Stimulated activated CD4-positive, alpha-beta T cell treated with anti-CD3 and anti-CD28 coated beads, Interleukin-15, amount 100 ng/mL, for 1 hour (primary cell): ENCODE measurements at places on chromosomes 3 and 15.

- no peak for DNase-seq
Measured at GRCh38 chr15:67415181-67415580, 105.8 kb upstream of the C15orf61 start.

DNA sequence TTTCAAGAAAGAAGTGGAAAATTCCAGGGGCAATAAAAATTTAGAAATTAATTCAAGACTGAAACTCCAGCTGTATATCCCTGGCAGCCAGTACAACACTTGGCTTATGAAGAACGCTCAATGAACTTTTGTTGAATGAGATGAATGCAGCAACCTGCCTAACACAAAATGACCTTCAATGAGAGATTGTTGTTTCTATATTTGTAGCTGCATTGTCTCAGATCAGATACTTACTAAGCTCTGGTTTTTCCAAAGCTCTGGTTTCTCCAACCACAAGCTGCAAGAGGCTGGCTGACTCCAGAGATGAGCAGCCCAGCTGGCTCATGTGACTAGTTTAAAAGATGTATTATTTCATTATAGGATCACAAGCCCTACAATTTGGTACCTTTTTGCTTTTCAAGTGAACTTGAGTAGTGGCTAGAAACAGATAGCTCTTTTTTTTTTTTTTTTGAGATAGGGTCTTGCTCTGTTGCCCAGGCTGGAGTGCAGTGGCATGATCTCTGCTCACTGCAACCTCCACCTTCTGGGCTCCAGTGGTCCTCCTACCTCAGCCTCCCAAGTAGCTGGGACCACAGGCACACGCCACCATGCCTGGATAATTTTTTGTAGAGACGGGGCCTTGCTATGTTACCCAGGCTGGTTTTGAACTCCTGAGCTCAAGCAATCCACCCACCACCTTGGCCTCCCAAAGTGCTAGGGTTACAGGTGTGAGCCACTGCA is 57.4 kb downstream of the UMPS start:
- DNase-seq: no peak

GRCh38 chr3:196639483-196640296 is at the start of gene NRROS:
Gene NRROS (plus strand): TSS chr3:196639694. CDS start chr3:196654540, 14,846 bp downstream.
- peak; percentile 36 for DNase-seq

DNA sequence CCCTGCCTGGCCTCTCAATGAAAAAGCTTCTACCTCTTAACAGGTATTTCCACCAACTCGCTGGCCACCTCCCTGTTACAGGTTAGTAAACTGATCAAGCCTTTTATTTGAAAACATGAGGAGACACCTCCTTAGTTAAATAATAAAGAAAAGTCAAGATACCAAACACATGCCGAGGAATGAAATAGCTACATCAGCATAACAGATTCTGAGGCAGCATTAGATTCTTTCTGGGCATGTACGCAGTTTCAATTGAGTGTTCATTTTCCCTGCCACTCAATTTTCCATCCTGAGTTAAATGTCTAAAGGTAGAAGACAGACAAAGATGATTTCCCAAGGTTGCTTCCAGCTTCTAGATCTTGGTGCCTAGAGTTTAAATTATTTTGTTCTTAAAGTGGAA is 250.5 kb upstream of the LRTM1 start:
- no peak for DNase-seq

- no peak for DNase-seq
Measured at GRCh38 chr15:81391657-81392056, 17.6 kb upstream of the TMC3 start.

DNA sequence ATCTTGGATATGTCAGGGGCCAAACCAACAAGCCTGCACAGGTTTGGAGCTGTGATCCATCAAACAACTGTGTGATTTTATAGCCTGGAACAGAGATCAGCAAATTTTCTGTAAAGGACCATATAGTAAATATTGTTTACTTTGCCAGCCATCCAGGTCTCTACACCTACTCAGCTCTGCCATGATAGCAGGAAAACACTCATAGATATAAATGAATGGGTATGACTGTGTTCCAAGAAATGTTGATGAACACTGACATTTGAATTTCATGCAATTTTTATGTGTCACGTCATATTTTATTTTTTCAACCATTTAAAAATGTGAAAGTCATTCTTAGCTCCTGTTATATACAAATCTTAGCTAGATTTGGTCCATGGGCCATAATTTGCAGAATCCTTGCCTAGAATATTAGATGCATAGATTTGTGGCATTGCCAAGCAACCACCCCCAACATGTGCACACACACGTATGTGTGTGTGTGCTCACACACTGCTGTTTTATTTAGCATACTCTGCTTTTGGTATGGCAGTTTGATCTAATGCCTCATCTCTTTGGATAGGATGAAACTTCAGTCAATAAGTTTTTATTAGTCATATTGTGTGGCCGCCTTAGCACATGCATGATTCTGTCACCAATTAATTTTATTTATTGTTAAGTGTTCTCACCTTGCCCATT is 6.4 kb downstream of the ATXN7 start:
- DNase-seq: no peak

- DNase-seq: no peak
Measured at GRCh38 chr3:124469555-124469954, 260.7 kb upstream of the UMPS start.

GRCh38 chr3:171393032-171393744 is 67.0 kb downstream of the TNIK start:
- no peak for DNase-seq

- DNase-seq: no peak
Measured at GRCh38 chr3:21441821-21442220, 309.2 kb downstream of the ZNF385D start.

GRCh38 chr3:157081626-157082210 is 78.2 kb downstream of the CCNL1 start:
- DNase-seq: peak; percentile 71

GRCh38 chr15:52163321-52164190 is 27.6 kb downstream of the GNB5 start:
- DNase-seq: no peak

DNA sequence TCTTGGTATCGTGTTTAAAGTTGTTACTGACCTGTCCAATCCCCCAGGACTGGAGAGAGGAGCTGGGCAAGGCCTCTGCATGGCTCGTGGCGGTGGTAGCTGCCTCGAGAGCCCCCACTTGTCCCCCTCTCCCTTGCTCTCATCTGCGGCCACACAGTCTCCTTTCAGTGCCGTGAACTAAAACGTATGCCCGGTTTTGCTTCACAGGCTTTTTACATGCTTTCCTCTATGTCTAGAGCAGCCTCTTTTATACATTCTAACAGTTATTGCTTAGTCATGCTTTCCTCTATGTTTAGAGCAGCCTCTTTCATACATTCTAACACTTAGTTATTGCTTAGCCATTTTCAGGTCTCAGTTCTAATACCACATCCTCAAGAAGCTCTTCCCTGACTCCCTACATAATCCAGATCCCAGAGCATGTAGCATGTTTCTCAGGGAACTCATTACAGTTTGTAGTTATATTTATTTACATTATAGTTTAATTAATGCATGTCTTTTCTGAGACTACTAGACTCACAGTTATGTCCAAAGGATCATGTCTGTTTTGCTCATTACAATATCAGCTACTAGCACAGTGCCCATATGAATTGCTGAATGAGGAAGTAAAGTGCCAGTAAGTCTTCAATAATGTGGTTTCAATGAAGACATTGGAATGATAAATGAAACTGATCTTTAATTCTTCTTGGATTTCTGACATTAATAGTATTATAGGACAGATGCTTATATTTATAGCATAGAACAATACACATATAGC is 66.5 kb upstream of the TBL1XR1 start:
- no peak for DNase-seq

- DNase-seq: no peak
Measured at GRCh38 chr3:100073714-100074307, 40.5 kb downstream of the FILIP1L start.

- no peak for DNase-seq
Measured at GRCh38 chr15:77046704-77047412, 24.1 kb downstream of the TSPAN3 start.

- DNase-seq: no peak
Measured at GRCh38 chr3:73437828-73438227, 186.9 kb downstream of the PDZRN3 start.

DNA sequence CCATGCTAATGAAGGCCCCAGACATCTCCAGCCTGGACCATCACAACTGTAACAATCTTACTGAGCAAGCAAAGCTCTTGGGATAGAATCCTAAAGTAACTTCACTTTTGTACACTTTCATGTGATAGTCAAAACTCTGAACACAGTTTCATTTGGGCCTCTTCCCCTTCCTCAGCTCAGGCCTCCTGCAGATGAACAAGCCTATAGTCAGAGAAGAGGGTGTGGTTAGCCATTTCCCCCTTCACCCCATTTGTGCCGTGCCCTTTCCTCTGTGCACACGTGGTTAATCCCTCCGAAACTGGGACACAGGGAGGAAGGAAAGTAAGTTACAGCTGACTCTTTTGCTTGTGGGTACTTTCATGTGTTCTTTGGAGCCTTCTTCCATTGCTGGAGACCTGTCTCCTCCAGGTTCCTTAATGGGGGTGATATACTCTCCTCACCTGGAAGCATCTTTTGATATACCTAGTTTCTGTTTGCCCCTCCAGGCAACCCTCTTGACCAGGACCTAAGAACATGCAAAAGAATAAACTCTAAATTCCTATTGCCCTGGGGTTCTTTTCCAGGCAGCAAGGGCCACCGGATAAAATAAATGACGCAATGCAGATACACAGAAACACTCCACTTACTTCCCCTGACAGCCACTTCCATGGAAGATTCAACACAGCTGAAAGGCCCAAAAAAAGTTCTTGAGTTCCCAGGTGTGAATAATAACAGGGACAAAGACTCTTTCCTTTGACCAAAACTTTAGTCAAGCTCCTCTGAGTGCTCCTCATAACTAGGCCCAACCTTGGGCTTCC is 29.6 kb upstream of the CSTA start:
- DNase-seq: no peak

DNA sequence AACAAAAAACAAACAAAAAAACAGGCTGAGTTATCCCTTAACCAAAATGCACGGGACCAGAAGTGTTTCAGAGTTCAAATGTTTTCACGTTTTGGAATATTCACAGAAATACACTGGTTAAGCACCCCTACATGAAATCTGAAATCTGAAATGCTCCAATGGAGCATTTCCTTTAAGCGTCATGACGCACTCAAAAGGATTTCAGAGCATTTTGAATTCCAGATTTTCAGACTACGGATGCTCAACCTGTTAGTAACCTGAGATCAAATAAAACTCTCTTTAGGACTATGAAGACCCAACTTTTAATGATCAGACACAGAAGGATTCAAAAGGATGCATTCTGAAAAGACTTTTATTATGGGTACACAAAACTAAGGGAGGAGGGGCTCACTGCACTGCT is 9.6 kb downstream of the CLPX start:
- no peak for DNase-seq

- DNase-seq: no peak
Measured at GRCh38 chr3:195250473-195251251, 20.3 kb downstream of the XXYLT1 start.

DNA sequence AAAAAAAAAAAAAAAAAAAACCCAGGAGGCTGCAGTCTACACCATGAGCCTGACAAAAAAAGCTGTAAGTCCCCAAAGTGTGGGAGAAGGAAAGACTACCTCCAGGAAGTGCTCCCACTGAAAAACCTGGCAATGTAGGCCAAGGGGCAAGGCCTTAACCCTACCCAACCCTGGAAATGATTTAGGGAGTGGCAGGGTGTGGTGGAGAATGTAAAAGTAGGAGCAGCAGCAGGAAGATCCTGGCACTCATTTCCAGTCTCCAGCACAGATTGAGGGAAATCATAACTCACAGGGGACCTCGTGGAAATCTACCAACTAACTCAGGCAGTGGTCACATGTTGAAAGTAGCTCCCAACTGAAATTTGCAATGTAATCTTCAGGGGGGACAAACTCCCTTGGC is 839.5 kb downstream of the EPHA3 start:
- no peak for DNase-seq

GRCh38 chr3:126113733-126114442 is 30.0 kb upstream of the SLC41A3 start:
- DNase-seq: no peak

GRCh38 chr15:65421360-65422215 is 1.2 kb downstream of the IGDCC4 start:
- no peak for DNase-seq

DNA sequence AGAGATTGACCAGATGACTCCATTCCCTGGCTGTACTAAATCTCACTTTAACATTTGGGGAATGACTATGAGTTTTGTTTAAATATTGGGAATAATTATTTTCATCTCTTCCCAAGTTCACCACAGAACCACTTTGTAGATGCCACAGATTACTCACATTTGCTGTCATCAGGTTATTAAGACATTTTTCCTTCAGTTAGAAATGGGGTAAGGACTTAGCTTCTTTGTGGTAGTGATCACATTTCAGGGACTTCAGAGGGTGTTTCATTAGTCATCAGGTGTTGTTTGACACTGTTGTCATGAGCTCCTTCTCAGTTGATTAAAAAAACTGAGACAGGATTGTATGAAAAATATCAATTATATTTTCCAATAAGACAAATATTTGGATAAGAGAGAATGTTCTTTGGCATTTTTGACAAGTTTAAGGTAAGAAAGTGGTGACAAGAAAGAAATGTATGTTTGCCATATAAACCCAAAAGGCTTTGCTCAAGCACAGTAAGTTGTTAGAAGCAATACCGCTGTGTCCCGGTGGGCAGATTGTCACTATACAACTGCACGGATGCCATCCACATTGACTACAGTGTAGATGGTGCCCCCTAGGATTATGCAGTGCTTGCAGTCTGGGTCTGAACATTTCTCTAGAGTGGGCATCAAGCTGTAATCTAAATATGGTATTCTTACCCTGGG is 22.3 kb downstream of the FBXL2 start:
- DNase-seq: no peak

DNA sequence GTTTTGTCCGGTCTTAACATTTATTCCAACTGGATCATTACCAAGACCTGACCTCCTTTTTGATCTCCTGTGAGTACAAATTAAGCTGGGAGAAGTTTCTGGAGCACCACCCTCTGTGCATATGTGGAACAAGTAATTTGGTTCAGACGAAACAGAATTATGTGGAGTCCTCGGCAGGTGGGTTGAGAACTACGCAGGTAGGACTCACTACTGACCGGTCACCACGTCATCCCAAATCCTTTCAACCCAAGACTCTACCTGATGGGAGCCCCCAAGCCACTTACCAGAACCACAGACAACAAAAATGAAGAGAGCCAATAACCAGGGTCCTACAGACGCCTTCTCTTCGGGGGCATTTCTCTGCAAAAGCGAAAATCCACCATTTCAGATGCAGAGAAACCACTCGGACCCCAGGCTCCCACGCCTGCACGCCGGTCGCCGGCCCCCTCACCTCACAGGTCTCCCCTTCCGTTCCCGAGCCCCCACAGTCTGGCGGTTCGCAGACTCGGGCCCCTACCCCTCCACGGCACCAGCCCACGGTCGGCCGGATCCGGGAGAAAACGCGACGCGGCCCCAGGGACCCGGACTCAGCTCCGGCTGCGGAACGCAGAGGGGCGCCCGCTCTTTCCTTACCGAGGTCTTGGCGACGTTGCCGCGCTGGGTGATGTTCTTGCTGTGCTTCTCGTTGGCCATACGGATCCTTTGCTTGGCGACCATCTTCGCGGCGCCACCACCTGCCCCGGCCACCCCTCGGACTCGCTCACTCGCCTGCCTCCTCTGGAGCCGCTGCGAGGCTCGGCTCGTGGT is 674 bp downstream of the SERP1 start:
- peak; percentile 12 for DNase-seq
